ENCODE measurements at places on chromosomes 12 and 14. TPM values are rescaled to one million over a fixed set of nuclear protein-coding genes. Genes with fewer than 3 reads are reported as not detected.

The ASB2 gene
- total RNA-seq = 20.7 TPM

DNA sequence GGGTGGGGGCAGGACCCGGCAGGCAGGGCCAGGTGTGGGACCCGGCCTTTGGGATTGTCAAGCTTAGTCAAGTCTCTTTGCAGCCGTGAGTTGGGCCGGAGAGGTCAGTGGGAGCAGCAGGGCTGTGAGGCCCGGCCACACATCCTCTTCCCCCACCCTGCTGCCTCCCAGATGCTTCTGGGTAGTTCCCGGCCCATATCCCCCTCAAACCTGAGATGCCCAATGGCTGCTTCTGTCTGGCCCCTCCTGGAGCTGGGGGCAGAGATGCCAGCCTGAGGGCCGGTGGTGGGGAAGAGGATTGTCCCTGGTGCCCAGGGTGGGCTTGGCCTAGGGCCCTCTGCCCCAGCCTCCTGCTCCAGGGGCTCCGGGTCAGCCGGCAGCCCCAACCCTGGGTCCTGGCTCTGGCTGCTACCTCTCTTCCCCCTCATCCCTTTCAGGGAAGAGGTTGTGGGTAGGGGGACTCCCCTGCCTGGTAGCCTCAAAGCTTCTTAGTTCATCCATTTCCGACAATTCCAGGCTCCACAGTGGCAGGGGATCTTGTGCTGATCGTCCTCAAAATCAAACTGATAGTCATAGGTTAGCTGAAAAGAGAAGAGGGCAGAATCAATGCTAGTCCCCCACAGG lies 2.8 kb upstream of the PRKAG1 start:
- H3K27ac ChIP-seq = no peak overlapping the region

The TAS2R7 gene
- total RNA-seq = not detected

The HCAR2 gene
- total RNA-seq = not detected

The STYK1 gene
- total RNA-seq = 0.17 TPM

DNA sequence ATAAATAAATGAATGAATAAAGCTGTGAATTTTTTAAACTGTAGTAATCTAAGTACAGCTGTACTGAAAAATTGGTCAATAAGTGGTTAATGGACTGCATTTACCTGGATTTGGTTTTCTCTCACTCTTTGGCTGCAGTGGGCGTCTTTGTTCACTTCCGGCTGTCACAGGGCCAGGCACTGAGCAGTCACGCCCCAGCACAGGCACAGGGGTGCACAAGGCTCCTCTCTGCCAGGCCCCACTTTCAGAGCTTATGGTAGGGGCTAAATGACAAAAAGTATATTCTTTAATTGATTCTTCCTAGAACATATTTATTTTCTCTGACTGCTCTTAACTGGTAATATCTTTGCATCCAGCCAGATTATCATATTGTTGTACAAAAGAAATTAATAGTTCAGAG lies 70.6 kb upstream of the DYNC1H1 start:
- H3K27ac ChIP-seq = no peak overlapping the region
- H3K4me1 ChIP-seq = no peaks in the 10 kb centered on the region
- no peak for DNase-seq
- peaks cover 66% of the 10 kb centered on the region for H3K36me3 ChIP-seq
- H3K4me3 ChIP-seq = no peak overlapping the region

DNA sequence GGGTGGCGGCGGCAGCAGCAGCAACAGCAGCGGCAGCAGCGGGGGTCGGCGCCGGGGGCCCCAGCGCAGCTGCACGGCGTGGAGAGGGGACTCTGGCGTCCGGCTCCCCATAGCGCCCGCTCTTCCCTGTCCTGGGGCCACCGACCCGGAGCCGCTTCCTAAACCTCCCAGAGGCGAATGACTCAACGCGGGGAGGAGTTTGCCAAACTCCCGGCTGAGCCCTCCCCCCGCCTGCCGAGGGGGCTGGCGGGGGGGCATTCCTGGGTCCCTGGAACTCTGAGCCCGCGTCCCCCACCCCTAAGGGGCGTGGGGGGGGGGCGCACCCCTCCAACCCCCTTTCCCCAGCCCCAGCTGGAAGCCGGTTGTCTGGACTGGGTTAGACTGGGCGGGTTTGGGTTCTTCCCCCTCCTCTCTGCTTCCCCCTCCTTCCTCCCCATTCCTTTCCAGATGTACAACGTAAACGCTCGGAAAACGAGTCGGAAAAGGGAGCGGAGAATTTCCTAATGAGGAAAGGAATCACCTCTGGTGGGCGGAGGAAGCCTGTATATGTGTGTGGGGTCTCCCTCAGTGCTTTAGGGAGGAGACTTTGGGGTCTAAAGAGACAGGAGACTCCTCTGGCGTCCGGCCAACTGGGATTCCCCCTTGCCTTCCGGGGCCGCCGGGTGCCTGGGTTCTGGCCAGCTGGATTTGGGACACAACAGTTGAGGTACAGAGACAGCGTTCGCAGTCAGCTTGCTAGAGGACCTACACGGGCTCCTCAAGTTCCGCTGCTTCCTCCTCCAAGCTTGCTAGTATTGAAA lies at the start of gene ITGA5:
Gene ITGA5 (minus strand): TSS at position 179 of the 800 bp plus-strand sequence. CDS start 68 bp downstream, at position 111.
- DNase-seq = peak; percentile 36
- peaks cover 32% of the 10 kb centered on the region for H3K27me3 ChIP-seq
- peak within 1 kb of the TSS; percentile 98 for H3K4me3 ChIP-seq
- peaks cover 13% of the 10 kb centered on the region for H3K36me3 ChIP-seq

DNA sequence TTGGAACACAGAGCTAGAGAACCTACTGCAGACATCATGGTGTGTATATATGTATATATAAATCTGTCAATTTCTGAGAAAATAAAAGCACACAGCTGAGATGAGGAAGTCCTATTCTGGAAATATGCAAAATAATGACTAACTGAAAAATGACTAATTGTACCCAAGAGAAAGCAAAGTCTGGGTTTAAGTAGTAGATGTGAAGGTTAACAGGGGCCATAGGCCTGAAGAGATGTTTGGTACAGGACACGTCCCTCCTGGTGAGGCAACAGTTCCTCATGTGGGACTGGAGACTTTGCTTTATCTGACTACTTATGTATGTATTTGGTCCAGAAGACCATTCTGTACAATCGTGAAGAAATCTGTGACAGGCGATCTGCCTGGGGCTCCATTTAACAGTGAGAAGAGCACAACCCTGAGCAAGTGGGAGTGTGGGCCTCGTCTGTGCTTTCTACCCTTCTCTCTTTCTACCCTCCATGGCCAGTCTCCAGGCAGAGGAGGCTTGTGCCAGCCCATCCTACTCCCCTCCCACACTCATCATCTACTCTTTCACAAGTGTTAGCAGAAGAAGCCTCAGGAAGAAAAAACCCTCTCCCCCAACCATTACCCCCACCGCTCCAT lies 67.5 kb downstream of the SLC41A2 start:
- DNase-seq = no peak
- H3K27ac ChIP-seq = no peak overlapping the region
- peaks cover 8% of the 10 kb centered on the region for H3K27me3 ChIP-seq
- H3K4me3 ChIP-seq = no peak overlapping the region

DNA sequence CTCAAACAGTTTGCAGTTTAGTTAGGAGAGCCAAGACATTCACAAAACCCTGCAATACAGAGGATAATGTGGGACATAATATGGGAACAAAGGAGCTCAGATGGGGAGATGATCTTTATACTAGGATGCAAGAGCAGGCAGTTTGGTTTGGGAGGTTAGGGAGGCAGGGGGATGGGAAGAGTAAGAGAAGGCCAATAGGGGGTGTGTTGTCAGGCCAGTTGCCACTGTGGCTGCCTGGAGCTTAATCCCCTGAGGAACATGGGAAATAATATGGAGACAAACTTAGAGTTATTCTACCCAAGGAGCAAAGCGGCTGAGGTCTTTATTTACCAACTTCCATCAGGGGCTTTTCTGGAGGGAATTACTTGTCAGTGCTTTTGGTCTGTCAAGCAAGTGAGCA lies 10.0 kb upstream of the CSRP2 start:
- DNase-seq = no peak
- H3K27me3 ChIP-seq = no peaks in the 10 kb centered on the region
- no peak overlapping the region for H3K27ac ChIP-seq
- peaks cover 13% of the 10 kb centered on the region for H3K4me1 ChIP-seq

The LMNTD1 gene
- not detected for total RNA-seq

- no peak for DNase-seq
- H3K36me3 ChIP-seq = no peaks in the 10 kb centered on the region
- no peak overlapping the region for H3K27ac ChIP-seq
- no peaks in the 10 kb centered on the region for H3K27me3 ChIP-seq
- H3K4me1 ChIP-seq = no peaks in the 10 kb centered on the region
- H3K4me3 ChIP-seq = no peak overlapping the region
Observed at GRCh38 chr12:16159571-16159970, 117.9 kb downstream of the SLC15A5 start.

- no peak overlapping the region for H3K4me3 ChIP-seq
- no peak for DNase-seq
- no peak overlapping the region for H3K27ac ChIP-seq
- no peaks in the 10 kb centered on the region for H3K36me3 ChIP-seq
- peaks cover 9% of the 10 kb centered on the region for H3K4me1 ChIP-seq
- H3K27me3 ChIP-seq = no peaks in the 10 kb centered on the region
Observed at GRCh38 chr14:93027810-93028723, 87.7 kb downstream of the ITPK1 start.

DNA sequence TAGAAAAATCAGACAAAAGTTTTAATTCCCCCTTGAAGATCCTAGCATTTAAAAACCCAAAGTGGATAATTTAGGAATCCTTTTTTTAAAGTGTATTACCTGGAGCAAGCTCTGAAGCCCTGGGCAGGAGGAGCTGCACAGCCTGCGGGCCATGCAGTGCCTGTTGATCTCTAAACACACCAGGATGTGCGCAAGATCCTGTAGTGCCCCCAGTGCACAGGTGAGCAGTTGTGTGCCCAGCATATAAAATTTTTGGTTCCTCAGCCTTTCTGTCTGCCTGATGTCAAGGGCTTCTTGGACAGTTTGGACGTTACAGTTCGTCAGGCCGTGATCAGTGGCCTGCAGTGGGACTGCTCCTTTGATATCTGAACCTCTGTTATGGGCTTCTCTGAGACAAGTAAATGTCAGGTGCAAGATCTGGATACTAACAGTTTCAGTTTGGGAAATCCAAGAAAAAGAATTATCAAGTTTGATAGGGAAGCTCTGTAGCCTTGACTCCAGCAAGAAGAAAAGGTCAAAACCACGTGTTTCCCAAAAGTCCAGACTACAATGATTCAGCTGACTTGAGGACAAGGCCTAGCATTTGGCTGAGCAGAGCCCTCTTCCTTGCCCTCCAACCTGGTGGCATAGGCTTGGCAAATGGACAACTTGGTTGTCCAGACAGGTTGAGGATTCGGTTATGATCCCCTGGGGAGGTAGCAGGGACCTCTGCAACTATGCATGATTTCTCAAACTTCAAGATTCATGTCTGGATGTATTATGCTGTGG lies 1.0 kb downstream of the ATXN7L3B start:
- H3K27me3 ChIP-seq = no peaks in the 10 kb centered on the region
- peaks cover 41% of the 10 kb centered on the region for H3K4me1 ChIP-seq
- H3K4me3 ChIP-seq = peak overlapping the region; percentile 86
- DNase-seq = peak; percentile 52

GRCh38 chr12:128018067-128018466 lies 248.9 kb upstream of the TMEM132C start:
- no peaks in the 10 kb centered on the region for H3K36me3 ChIP-seq
- no peaks in the 10 kb centered on the region for H3K27me3 ChIP-seq
- no peaks in the 10 kb centered on the region for H3K4me1 ChIP-seq
- no peak for DNase-seq

GRCh38 chr12:19884021-19884492 lies 444.8 kb downstream of the AEBP2 start:
- no peak for DNase-seq
- H3K4me1 ChIP-seq = no peaks in the 10 kb centered on the region
- H3K27me3 ChIP-seq = no peaks in the 10 kb centered on the region
- no peak overlapping the region for H3K4me3 ChIP-seq

GRCh38 chr12:31922341-31923062 lies 36.7 kb upstream of the RESF1 start:
- peaks cover 23% of the 10 kb centered on the region for H3K36me3 ChIP-seq
- no peak for DNase-seq
- no peak overlapping the region for H3K27ac ChIP-seq
- H3K27me3 ChIP-seq = no peaks in the 10 kb centered on the region
- H3K4me1 ChIP-seq = peaks cover 11% of the 10 kb centered on the region

GRCh38 chr14:105866841-105867321 lies 340.5 kb downstream of the TMEM121 start:
- H3K4me3 ChIP-seq = no peak overlapping the region
- peak; percentile 5 for DNase-seq
- H3K36me3 ChIP-seq = no peaks in the 10 kb centered on the region
- H3K27ac ChIP-seq = no peak overlapping the region
- H3K27me3 ChIP-seq = peaks cover 29% of the 10 kb centered on the region

The SYNDIG1L gene
- not detected for total RNA-seq

- no peak overlapping the region for H3K27ac ChIP-seq
- H3K4me3 ChIP-seq = no peak overlapping the region
- peaks cover 10% of the 10 kb centered on the region for H3K27me3 ChIP-seq
- DNase-seq = peak; percentile 20
- no peaks in the 10 kb centered on the region for H3K4me1 ChIP-seq
Observed at GRCh38 chr12:25135531-25136154, 59.3 kb downstream of the DNAI7 start.

The TROAP gene
- 111 TPM for total RNA-seq

- no peak overlapping the region for H3K4me3 ChIP-seq
- no peak overlapping the region for H3K27ac ChIP-seq
- H3K36me3 ChIP-seq = no peaks in the 10 kb centered on the region
- H3K4me1 ChIP-seq = peaks cover 3% of the 10 kb centered on the region
- H3K27me3 ChIP-seq = no peaks in the 10 kb centered on the region
- DNase-seq = no peak
Observed at GRCh38 chr14:100294963-100295330, 11.3 kb downstream of the SLC25A29 start.

DNA sequence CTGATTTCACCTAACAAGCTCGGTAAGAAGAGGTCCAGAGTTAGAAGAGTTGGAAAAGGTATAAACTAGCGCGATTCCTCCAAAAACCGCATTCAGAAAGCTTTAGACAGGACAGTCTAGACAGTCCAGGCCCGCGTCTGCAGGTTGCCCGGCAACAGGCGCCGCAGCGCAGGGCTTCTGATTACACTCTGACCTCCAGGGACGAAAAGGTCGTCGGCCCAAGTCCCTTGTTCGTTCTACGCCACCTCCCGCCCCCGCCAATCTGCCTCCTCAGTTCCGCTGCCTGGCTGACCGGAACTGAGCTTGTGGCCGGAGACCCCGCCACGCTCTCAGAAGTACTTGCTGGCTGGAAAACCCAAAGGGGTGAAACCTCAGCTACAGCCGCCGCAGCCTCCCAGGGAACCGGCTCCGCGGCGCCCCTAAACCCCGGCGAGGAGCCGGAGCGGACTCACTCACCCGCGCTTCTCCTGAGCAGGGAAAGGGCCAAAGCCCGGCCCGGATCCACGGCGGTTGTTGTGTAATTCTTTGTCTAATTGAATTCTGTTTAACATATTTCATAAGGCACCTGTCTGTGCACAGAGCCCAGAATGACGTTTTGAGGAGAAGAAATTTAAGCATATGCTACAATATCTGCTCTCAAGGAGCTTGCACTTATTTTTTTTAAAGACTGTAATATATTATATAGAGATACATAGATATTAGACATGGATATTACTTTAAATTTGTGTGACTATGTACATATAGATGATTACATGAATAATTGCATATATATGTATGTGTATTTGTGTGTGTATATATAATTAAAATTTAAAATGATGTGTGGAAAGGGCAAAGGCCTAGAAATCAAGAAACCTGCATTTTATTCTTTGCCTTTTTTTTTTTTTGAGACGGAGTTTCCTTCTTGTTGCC lies at the start of gene CAPS2:
Gene CAPS2 (minus strand): TSS at position 407 of the 909 bp plus-strand sequence. CDS start 3,826 bp downstream, outside the sequence.
- H3K36me3 ChIP-seq = no peaks in the 10 kb centered on the region
- H3K27ac ChIP-seq = no peak within 1 kb of the TSS
- H3K4me3 ChIP-seq = peak within 1 kb of the TSS; percentile 78
- peaks cover 51% of the 10 kb centered on the region for H3K27me3 ChIP-seq
- DNase-seq = peak; percentile 68
